ENCODE measurements at places on chromosomes 3 and 15. TPM values are rescaled to one million over a fixed set of nuclear protein-coding genes. Genes with fewer than 3 reads are reported as not detected.

The ADIPOQ gene
- not detected for total RNA-seq

DNA sequence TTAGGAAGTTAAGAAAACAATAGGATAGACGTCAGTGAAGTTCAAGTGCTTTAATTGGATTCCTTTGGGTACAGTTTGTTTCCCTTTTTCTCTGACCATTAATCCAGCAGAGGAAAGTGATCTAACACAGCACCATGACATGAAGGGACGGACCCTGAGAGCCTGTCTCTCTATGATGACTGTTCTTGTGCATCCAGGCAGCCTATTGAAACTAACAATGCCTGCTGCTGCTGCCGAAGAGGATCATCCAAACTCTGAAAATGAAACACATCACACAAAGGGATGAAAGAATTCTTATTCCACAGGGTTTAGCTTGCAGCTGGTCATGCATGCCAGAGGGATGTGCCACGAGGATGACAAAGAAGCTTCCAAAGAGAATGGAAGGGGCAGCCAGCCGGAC, 75.5 kb downstream of the ZBTB20 start:
- no peak for DNase-seq

DNA sequence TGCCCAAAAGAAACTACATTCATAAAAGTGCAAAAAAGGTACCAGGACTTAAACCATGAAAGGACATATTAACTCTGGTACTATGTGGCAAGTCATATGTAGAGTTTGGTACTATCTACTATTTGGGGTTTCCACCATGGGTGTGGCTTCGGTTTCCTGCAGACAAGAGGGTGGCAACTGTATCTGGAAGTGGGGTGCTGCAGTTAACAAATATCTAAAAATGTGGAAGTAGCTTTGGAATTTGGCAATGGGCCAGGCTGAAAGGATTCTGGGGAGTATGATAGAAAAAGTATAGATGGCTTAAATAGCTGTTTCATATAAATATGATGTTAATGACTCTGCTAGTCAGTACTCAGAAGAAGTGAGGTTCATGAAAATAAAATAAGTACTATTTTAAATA, 44.0 kb downstream of the PLSCR2 start:
- no peak for DNase-seq

DNA sequence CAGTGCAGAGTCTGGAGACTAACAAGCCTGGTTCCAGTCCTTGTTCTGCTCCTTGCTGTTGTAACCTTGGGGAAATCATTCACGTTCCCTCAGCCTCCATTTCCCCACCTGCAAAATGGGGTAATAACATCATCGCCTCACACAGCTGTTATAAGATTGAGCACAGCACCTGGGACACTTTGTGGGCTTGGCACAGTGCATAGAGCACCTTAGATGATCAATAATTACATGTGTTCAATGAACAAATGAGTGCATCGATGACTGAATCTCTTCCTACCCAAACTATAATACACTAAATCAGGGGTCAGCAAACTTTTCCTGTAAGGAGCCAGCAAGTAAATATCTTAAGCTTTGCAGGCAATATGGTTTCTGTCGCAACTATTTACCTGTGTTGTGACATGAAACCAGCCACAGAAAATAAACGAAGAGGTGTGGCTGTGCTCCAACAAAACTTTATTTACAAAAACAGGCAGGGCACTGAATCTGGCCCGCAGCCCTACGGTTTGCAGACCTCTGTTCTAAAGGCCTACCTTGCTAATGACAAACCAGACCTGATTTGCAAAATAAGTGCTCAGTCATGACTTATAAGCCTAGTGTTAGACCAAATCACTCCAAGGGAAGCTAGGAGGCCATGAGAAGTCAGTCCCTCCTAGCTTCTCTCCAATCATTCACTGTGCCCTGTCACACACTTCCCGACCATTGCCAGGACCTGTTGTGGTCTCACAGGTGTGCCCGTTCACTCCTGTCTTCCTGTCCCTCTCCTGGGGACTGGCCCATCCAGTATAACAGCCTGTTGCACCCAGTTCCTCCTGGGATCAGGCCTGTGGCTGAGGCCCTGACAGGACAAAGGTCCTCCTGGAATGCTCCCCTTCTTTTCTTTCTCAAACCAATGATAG, 149.4 kb upstream of the WNT5A start:
- no peak for DNase-seq

The SPINT1 gene
- 1.7 TPM for total RNA-seq

The IMPG2 gene
- 0.50 TPM for total RNA-seq

The MESP1 gene
- total RNA-seq = 1.1 TPM

GRCh38 chr3:181549266-181549665, 162.5 kb upstream of the SOX2 start:
- DNase-seq = no peak

GRCh38 chr15:56869573-56869972, 48.9 kb upstream of the TCF12 start:
- peak; percentile 49 for DNase-seq

GRCh38 chr15:52361975-52362494, 66.4 kb upstream of the MYO5C start:
- DNase-seq = no peak

- DNase-seq = no peak
These were observed 235.5 kb downstream of the OPA1 start for GRCh38 chr3:193828477-193828876.

GRCh38 chr3:41323467-41324155, 124.3 kb downstream of the CTNNB1 start:
- DNase-seq = no peak

DNA sequence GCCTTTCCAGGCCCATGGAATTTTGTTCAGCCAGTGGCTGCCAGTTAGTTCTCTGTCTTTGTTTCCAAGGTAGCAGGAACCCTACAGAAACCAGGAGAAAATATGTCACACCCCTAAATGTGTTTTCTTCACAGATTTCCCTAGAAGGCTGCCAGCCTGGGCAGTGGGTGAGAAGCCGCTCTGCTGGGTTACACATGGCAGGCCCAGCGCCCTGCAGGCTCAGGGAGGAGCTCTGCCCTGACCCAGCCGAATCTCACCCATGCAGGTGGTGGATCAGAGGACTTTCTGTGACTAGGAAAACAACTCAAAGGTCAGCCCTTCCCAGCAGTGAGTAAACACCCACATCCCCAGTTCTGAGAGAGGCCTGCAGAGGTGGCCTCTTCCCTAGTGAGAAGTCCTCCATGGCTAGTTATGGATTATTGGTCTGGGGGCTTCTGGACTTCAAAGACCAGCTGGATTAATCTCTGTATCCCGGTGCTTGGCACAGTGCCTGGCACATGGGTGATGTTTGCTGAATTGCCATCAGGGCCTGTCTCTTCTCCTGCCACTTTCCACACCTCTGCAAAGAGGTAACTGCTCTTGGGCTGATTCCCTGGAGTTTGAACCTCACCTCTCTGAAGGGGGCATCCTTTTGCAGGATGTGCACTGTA, 34.7 kb upstream of the BDH1 start:
- DNase-seq = no peak

DNA sequence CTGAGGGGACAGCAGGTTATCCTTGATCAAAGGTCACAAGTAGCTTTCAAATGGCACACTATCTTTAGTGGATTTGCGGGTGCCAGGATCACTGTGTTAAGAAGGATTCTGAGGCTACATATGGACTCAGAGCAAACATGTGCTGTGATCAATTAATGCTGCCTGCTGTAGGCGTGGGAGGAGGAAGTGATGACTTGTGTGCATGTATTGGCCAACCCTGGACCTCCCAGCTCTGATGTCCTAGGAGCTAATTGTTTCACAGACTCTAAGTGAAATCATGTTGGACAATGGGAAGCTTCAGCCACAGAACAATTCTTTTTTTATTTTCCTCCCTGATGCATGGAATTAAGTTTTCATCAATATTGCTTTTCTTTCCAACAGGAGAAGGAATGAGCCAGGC, 24.4 kb downstream of the FAH start:
- DNase-seq = no peak

DNA sequence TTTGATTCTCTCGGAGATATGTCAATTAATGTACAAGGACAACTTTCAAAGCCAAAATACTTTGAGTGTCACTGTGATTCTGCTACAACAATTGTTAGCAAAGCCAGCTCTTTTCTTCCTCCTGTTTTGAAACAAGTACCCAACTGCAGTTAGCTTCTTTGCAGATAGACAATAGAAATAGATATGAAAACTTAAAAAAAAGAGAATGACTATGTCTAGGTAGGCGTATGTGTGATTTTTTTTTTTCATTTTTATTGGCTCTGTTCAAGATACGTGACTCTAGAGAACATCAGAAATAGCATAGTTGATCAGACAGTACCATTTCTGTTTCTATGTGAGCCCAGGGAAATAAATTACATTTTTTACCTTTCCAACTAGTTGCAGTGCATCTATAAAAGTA, 142.9 kb upstream of the CNTN4 start:
- no peak for DNase-seq

DNA sequence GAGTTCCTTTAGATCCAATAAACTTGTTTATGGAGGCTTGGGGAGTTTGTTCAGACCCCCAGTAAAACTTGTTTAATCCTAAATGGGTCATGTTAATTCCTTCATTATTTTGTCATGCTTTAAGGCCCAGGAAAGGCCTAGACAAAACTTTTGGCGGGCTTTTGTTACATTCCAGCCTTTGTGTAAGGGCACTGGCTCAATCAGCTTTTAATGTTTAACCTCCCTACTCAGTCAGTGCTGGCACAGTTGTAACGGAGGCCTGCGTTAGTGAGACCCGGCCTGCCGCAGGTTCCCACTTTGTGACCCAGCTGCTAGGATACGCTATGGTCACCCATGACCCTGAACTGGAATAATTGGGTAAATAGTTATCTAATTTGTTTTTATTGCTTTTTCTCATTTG, 59.2 kb downstream of the OXSM start:
- no peak for DNase-seq

The XYLB gene
- 6.9 TPM for total RNA-seq
